ENCODE measurements at places on chromosomes 13 and 19.

DNA sequence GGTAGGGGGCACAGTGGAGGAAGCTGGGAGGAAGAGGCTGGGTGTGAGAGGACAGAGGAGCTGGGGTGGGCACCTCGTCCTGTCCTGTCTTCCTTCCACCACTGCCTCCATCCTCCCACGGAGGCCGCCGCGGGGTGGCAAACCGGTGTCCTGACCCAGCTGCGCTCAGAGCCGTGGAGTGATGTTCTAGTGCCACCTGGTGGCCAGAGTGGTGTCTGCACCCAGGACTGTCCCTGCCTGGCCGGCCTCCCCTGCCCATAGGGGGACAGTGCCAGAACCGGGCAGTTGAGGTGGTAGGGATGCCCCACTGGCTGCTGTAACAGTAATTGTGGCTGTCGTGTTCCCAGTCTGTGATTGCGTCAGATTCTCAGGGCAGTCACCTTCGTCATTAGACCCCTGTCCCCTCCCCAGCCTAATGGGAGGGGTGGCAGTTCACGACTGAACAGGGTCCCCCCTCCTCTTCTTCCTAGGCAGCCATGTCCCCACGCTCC, 11.1 kb upstream of the ARRDC2 start:
- DNase-seq = peak; percentile 61

DNA sequence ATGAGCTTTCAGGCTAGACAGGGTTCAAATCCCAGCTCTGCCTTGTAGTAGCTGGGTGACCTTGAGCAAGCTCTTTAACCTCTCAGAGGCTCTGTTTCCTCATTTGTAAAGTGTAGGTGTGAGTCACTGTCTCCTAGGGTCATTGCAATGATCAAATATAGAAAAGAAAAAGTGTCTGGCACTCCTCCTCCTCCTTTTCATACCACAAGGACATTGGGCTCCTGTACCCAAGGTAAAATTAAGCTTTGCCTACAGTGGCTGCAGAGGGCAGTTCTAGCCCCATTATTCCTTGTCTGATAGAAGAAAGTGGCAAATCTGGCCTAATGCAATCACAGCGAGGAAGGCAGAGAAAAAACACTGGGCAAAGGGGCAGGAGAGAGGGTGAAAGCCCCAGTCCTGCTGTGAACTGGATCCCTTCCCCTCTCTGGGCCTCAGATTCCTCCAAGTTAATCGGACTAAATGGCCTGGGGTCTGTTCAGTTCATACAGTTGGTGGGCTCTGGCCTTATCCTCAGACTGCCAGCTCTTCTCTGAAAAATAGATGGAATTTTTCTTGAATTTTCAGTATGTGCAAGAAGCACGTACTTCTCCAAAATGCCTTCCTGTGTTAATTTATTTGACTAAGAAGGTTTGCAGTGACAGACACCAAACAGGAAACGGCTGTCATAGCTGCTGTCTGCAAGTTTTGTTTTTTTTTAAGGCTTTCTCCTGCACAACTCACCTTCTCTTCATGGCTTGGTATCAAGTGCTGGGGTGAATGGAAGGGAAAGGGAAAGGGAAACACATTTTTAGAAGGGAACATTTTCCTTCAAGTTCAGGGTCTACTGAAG, 35.3 kb downstream of the RGCC start:
- no peak for DNase-seq

GRCh38 chr13:72062566-72062965, 195.6 kb upstream of the DACH1 start:
- DNase-seq = no peak

DNA sequence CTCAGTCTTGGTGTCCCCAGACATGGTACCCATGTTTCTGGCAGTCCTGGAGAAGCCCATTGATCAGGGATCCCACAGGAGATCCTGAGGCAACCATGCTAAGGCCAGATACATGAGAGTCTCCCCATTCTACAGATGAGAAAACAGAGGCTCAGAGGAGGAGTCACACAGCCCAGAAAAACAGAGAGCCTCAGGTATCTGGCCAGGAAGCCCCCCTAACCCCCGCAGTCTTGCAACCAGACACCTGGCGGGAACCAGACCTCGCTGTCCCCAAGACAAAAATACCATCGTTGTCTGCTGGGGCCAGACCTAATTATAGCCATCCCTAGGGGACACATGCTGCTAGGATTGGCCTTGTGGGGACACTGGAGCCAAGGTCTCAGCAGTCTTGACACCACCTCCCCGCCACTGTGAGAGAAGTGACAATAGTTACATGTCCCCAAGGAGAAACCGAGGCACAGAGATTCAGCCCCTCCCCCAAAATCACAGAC, 1.6 kb upstream of the PDE4C start:
- DNase-seq = no peak

DNA sequence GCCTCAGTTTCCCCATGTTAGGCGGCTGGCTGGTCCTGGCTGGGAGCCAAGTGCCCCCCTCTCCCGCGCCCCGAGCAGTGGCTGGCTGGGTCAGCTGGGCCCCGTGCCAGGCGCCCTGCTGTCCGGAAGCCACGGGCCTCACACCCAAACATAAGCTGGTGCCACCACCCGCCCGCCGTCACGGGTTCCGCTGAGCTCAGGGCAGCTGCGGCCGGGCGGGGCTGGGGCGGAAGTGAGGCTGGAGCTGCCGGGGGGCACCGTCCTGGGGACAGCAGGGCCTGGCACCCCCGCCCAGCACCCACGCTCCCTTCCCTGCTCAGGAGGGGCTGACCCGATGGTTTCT, 19.3 kb downstream of the HCN2 start:
- DNase-seq = no peak

- peak; percentile 81 for DNase-seq
Observed at GRCh38 chr19:44548736-44549135, 19.3 kb upstream of the CEACAM20 start.

- no peak for DNase-seq
Observed at GRCh38 chr19:4932711-4933110, 23.4 kb downstream of the UHRF1 start.

- DNase-seq = peak; percentile 66
Observed at GRCh38 chr13:44523146-44524015, 52.7 kb downstream of the TSC22D1 start.
